ENCODE measurements at places on chromosomes 7 and 10. TPM values are rescaled to one million over a fixed set of nuclear protein-coding genes. Genes with fewer than 3 reads are reported as not detected.

Gene SPDYE16
- not detected for total RNA-seq

Gene ERVW-1
- not detected for total RNA-seq

Gene MOGAT3
- not detected for total RNA-seq

Gene ATP6V0A4
- 0.94 TPM for total RNA-seq

Gene AQP1
- total RNA-seq: 2.8 TPM

Gene CH25H
- 0.63 TPM for total RNA-seq

Gene LCOR
- 160 TPM for total RNA-seq

Gene PKD1L1
- 0.94 TPM for total RNA-seq
